Stimulated activated CD8-positive, alpha-beta memory T cell treated with anti-CD3 and anti-CD28 coated beads, Interleukin-2, amount 100 ng/mL, for 1 hour (primary cell): ENCODE measurements at places on chromosomes 5 and 9.

DNA sequence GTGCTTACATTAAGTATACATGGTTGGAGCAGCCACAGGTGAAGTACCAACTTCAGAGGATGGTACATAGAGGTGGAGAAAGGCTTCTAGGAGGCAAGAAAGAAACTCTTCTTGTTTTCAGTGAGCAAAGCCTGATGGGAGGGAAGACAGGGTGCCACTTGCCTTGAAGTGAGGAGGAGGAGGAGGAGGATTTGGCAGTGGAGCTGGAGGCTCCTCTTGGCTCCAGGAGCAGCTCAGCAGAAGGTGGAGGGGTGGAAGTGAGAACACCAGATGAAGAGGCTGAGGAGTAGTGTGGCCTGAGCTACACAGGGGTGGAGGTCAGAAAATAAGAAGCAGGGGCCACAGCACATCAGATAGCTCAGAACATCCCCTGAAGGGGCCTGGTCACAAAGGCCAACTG, 91.1 kb upstream of the SHISAL2B start:
- DNase-seq = no peak

- DNase-seq = no peak
Measured at GRCh38 chr9:27791311-27791710, 218.0 kb upstream of the C9orf72 start.

DNA sequence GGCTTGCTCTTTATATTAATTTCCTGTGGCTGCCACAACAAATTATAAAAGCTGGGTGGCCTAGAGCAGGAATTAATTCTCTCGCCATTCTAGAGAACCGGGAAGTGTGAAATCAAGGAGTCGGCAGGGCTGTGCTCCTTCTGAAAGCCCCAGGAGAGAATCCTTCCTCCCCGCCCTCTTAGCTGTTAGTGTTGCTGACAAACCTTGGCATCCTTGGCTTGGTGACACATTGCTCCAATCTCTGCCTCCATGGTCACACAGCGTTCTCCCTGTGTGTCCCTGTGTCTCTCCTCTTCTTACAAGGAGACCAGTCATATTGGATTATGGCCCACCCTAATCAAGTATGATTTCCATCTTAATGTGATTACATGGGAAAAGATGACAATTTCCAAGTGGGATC, 55.9 kb upstream of the NEURL1B start:
- no peak for DNase-seq

DNA sequence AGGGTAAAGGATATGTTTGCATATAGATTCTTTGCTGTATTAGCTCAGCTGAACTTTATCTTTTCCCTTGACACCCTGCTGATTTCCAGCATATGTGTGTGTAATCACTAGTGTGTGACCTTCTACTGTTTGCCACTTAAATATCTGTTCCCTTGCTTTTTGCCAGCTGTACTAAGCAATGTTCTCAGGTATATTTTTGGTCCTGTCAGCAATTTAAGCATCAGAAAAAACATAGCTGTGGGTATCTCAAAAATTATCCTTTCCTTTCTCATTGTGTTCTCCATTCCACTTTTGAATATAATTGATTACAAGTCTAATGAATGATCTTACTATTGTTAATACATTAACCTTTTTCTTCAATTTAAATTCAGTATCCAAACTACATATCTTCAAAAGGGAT, 59.2 kb upstream of the CDH10 start:
- DNase-seq = no peak

DNA sequence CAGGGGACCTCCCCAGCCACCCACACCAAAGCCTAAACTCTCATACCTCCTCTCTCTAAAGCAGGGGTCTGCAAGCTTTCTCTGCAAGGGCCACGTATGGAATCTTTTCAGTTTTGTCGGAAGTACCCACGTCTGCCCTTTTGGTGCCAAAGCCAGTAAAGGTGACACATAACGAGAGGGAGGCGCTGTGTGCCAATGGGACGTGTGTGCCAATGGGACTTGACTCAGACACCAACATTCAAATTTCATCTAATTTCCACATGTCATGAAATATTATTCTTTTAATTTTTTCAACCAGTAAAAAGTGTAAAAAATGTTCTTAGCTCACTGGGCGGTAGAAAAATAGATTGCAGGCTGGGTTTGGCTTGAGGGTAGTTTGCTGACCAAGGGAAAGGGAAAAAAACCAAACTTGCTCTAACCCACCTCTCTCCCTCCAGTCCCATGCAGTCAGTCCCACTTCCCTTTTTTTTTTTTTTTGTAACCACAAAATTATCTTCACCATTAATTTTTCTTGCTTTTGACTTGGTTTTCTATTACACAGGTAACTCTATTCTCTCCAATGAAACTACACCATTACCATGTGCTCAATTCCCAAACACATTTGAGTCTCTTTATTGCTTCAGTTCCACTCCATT, 25.5 kb downstream of the OR2V1 start:
- no peak for DNase-seq

DNA sequence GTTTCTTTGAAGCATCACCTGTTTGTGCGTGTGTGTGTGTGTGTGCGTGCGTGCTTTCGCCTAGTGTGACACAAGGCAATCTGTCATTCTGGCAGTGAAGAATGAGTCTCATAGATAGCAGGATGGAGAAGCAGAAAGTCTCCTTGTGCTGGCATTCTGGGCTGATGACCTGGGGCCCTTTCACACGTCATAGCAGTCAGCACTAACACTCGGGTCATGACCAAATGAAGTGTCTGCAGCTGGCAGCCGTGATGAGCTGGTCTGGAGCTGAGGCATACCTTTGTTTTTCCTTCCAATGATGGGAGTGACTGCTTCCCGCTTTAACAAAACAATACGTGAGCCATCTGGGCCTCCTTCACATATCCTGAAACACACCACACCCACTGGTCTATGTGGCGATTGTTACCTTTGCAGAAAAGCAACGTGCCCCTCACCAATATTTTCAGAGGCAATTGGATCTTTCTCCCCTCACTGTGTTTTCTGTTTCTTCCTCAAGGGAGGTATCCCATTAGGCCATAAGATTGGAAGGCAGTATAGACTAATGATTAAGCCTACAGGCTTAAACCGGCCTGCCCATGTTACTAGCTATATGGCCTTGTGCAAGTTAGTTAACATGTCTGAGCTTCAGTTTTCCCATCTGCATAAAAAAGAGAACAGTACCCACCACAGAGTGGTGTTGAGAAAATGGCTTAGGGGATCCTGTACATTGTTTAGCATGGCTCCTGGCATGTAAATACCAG, 88.8 kb downstream of the SREK1 start:
- no peak for DNase-seq

GRCh38 chr5:159667286-159667685, 249.0 kb upstream of the ADRA1B start:
- DNase-seq = no peak

DNA sequence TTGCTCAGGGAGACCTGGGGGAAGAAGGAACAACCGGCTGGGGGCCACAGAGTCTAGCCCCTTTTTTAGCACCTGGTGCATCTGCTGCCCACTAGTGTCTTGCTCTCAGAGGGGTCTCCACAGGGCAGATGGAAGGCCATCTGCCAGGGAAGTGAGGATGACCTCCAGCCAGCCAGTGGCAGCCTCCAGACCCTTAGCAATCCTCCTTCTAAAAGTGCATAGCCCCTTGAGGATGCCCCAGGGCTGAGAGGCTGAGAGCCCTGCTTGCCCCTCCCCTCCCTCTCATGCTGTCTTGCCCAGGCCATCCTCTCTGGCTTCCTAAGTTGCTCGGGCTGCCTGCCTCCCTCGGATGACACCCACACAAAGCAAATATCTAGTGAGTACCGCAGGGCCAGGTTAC, 81.5 kb upstream of the PANK3 start:
- DNase-seq = no peak

DNA sequence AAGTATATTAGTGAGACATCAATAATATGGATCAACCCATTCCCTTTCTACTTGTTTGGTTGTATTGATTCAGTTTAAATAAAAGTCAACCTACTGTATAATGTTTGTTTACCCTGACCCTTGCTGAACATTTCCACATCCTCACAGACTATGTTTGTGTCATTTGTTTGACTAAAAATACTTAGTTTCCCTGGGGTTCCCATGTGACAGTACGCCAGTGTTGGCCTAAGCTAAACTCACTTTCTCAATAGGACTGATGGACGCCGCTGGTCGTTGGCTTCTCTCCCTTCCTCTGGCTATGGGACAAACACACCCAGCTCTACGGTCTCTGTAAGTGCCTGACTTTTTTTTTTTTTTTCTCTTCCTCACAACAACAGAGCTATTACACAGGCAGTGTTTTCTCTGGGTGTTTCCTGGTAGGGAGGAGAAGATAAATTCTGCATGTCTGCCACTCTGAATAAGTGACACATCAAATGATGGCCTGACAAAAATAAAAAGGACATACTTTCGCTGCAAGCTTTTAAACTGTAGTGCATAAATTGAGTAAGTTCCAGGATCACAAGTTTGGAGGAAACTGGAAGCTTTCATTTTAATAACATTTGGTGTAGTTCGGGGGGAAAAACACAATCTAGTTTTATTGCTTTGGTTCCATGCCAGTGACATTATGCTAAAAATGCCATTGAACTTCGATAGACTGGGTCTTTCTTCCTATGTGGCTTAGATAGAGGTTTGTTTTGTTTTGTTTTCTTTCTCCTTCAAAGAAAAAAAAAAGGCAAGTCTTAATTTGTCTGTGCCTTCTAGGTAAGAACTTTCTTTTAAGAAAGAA, 101.0 kb downstream of the CD180 start:
- no peak for DNase-seq

DNA sequence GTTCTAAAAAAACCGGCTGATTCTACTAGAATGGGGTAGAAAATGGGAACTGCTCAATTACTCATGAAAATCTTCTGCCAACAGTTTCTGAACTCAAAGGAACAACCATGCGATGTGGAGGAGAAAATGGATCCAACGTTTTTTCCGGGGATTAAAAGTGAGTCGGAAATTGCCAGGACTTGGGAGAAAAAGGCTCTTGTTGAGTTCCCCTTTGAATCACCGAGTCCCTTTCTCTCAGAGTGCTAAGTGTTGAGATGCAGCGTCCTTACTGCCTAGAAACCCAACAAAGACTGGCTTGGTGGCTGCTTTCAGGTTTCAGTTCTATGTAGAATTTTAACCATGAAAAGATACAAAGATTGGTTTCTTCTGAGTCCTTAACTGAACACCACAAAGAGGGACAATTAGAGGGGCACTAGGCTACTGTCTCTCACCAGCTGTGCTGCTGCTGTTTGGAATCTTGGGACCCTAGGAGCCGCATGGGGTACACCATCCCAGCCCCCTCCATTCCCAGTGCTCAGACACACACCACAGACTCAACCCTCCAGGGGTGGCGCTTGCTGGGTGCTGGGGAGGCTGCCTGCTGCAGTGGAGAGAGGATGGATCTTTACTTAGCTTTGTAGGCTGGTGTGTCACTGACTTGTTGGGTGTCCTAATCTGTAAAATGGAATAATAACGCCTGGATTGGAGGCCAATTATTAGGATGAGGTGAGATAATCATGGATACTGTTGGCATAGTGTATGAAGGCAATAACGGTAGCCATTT, 21.5 kb upstream of the NEUROG1 start:
- DNase-seq = no peak
